ENCODE measurements at places on chromosomes 13 and 19.

DNA sequence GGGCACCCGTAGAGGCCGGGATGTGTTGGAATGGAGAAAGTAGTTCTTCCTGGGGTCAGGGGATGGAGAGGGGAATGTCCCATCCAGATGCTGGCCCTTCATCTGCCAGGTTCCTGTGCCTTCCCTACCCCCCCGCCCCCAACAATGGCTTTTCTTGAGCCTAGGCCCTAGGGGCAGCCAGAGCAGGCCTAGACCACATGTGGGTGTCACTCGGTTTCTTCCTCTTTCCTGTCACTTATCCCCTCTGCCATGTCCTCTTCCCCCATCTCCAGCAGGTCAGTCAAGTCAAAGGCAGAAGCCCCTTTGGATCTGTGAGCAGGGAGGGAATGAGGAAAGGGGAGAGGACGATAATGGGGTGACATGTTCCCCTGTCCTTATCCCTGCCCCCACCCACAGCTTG, 36.4 kb downstream of the LYL1 start:
- no peak for DNase-seq

DNA sequence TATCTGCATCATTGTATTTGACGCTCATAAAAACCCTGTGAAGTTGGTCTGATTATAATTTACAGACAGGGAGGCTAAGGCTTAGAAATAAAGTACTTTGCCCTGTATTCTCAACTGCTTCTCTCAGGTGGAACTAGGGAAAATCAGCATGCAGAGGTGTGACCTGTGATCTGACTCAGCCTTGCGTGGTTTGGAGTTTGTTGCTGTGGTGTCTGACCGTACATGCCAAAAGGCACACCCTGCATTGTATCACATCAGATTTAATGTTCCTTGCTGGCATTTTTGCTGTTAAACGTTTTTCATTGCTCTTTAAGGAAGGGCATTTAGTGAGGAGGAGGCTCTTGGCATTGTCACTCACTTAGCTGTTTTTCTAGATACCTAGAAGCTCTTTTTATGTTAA, 58.8 kb upstream of the C1QTNF9B start:
- DNase-seq: no peak

- no peak for DNase-seq
Observed at GRCh38 chr19:1567116-1567847, 843 bp downstream of the MEX3D start.

GRCh38 chr19:18659281-18660050, 22.6 kb downstream of the KLHL26 start:
- DNase-seq: no peak

DNA sequence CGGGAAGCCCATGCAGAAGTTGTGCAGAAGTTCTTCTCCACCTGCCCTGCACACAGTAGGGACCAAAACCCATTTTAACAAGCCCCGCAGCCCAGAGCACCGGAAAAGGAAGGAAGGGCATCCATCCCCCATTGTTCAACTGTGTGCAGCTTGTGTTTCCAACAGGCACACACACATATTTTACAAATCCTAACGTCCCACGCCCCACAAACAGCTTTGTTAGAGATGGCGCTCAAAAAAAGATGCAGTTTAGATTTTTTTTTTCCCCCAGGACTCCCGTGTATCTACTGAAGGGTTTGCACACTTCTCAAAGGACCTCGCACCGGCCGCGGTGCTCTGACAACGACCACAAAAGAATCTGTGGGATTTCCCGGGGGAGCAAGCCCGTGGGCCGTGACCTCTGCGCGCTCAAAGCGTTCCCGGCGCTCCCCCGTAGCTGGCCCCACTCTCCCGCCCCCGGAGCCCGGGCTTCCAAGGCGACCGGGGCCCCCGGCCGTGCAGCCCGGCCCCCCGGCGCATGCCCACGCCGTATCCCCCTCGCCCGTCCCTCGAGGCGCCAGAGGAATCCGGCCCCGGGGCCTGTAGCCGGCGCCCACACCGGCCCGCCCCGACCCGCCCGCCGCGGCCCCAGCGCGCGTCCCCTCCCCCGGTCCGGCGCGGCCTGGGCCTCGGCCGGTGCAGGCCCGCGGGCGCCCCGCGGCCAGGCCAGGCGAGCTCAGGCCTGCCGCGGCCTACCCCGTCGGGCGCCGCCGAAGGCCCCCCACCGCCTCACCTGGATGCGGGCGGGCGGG, 523 bp downstream of the ELAVL1 start:
- DNase-seq: no peak

DNA sequence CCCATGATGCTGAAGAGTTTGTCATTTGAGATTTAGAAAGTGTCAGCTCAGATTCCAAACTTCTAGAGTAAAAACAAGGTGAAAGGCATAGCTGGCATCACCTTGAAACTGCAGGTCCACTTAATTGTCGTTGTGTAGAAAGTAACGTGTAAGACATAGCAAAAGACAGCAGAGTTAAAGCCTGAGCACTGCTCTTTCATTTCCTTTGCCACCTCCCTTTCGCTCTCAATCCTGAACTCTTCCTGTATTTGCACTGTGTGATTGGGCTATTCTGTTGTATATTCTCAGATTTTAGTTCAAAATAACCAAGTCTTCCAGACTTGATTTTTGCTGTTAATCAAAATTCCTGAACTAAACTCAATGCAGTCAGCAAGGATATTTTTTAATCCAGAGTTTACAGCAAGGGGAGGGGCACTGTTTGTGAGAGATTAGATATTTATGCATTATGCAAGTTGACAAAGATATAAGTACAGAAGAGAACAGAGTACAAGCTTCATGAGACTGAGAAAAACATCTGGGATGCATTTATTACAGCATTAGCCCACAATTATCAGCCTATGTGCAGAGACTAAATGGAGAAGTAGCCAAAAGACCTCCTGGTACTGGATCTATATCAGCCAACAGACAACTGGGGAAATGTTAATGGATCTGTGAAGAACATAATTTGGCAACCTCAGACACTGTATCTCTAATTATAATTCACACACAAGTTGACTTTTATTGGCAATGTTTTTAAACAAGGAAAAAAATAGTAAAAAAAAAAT, 328.6 kb downstream of the SUCLA2 start:
- no peak for DNase-seq

- no peak for DNase-seq
Observed at GRCh38 chr19:46654621-46655152, 6.3 kb downstream of the DACT3 start.

DNA sequence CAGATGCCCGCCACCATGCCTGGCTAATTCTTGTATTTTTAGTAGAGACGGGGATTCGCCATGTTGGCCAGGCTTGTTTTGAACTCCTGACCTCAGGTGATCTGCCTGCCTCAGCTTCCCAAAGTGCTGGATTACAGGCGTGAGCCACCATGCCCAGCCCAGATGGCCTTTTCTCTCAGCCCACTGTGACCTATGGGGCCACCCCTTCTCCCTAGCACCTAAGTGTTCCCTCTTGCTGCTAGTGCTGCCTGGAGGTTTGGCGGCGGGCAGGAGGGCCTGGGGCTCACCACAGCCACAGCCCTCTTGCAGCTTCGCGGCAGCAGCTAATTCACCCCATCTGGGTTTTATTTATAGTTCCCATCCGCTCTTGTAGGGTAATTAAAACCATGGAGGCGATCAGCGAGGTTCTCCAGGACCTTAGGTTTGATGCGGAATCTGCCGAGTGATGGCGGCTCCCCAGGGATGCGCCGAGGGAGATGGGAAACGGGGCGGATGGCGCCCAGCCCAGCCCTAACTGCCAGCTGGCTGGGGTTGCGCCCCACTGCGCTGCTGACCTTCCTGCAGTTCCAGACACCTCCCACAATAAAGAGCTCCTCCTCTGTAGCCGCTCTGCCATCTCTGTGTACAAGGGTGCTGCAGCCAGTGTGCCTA, 3.3 kb downstream of the REX1BD start:
- DNase-seq: no peak

DNA sequence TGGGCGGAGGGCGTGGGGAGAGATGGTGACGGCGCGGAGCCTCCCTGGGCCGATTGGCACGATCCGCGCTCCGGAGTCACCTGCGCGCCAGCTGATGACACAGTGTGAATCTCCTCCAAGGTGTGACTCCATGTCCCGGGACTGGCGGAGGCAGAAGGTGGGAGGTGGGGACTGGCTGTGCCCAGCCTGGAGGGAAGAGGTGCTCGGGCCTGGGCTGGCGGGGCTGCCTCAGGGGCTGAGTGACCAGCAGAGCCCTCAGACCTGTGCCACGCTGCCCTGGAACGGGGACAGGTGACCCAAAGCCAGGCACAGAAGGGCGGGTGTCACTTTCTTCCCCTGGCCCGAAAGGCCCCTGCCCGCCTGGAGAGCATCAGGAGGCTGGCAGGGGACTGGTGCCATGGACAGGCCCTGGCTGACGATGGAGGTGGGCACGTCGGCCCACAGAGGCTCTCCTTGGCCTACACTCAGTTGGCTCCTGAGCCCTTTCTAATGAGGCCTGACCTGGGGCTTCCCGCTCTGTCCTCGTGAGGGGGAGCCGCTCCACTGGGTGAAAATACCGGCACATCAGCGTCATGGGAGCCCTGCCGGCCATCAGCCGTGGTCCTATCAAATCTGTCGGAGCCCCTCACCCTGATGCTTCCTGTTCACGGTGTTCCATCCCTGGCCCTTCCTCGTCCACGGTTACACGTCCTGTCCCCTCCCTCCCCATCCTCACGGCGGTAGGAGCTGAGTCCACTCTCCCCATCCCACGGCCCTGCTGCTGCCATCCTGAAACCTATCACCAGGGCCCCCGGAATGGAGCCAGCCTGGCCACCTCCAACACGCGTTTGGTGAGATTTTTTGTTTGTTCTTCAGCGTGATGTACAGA, 75.6 kb downstream of the SPACA7 start:
- DNase-seq: no peak

DNA sequence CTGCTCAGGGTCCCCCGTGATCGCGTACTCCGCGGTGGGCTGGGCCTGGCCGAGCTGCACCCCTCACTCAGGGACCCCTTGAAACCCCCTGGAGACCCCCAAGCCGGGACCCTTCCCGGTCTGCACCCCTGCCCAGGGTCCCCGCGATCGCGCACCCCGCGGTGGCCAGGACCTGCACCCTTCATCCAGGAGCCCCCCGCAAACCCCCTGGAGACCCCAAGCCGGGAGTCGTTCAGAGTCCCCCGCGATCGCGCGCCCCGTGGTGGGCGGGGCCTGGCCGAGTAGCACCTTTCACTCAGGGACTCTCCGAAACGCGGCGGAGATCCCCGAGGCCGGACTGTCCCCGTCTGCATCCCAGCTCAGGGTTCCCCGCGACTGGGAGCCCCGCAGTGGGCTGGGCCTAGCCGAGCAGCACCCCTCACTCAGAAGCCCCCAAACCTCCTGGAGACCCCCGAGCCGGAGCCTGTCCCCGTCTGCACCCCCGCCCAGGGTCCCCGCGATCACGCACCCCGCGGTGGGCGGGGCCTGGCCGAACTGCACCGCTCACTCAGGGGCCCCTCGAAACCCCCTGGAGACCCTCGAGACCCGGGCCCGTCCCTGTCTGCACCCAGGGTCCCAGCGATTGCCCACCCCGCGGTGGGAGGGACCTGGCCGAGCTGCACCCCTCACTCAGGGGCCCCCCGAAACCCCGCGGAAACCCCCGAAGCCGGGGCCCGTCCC, 748 bp downstream of the LMNB2 start:
- DNase-seq: no peak

DNA sequence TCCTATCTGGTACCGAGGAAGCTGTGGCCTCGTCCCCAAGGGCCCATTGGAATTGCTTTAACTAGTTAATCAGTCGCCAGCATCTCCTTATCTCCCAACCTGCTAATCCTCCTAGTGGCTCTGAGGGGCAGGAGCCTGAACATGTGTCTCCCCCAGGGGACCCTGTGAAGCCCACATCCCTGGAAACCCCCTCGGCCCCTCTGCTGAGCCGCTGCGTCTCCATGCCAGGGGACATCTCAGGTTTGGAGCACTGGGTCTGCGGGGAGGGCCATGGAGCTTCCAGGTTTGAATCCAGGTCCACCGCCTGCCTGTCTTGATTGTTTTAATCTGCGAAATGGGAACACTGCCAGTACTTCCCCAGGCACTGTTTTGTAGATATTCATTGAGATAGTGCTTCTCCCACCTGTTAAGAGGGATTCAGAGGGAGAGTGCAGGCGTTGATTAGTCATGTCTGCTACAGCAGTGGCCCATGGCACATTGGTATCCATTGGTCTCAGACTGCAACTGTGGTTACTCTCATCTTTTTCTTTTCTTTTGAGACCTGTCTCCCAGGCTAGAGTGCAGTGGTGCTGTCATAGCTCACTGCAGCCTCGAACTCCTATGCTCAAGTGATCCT, 6.4 kb downstream of the PNPLA6 start:
- no peak for DNase-seq

DNA sequence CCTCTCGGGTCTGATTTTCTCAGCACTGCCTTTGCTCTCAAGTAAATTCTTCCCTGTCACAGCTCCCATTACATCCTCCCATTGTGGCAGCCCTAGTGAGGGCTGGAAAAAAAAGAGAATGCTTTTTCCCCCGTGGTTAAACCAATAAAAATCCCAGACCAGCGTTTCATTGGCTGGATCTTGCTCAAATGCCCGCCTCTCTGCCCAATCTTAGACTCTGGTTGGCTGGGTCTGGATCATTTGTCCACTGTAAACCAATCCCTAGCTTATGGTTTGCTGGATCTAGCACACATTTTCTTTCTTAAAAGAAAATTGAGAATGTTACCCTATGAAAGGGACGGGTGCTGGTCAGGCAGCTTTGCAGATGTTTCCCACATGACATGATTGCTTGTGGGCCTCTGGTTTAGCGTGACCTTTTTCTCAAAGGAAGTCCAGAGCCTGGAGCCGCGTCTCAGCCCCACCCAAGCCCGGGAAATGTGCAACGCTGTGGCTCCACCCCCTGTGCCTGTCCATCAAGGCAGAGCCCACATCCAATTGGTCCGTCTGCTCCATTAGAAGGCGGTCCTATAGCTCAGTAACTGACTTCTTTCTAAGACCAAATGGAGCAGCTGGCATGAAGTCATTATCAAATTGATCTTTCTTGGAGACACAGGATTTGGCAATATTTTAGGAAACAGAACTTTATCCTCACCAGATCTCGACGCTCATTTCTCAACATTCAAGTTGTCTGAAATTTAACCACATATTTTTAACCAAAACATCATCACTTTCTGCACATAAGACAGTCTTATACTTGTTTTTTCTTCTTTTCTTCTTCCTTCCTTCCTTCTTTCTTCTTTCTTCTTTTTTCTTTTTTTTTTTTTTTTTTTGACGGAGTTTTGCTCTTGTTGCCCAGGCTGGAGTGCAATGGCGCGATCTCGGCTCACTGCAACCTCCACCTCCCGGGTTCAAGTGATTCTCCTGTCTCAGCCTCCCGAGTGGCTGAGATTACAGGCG, 2.6 kb upstream of the MCEMP1 start:
- DNase-seq: no peak

- DNase-seq: no peak
Observed at GRCh38 chr19:35066691-35067563, 25.4 kb downstream of the HPN start.
